Amniotic stem cell (primary cell): ENCODE measurements at places on chromosomes 3 and 15.

DNA sequence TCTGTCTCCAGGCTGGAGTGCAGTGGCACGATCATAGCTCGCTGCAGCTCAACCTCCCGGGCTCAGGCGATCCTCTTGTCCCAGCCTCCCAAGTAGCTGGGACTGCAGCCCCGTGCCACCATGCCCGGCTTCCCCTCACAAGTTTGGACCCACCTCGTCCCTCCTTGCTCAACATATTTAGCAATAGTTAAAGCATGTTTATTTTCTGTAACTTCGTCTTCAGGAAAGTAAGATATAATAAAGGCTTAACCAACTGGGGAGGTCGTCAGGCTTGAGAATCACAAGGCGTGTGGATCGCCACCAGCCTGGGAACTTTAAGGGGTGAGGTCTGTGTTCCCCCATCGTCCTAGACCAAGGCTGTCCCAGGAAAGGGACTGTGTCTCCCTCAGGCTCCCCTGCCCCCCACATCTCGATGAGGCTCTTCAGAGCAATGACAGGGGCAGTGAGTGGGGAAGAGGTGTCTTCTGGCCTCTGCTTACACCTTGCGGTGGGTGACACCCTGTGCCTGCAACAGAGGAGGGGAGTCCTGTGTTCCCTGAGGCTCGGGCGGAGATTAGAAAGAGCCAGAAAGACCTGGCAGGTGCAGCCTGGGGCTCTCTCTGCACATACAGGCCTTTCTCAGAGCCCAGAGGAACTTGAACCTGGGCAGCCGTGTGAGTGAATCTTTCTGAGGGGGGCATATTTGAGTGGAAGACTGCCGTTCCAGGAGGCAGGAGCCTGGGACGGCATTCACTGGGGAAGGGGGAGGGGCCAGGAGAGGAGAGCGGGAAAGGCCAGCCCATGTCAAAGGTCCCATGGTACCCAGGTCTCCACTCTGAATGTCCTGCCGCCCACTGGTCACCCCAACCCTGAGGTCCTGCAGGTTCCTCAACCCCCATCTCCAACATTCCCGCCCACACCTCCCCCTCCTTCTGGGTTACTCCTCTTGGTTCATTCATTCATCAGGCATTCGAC lies 152.3 kb downstream of the SMAD6 start:
- DNase-seq, result no peak

GRCh38 chr3:172846706-172847105 lies 96.2 kb downstream of the ECT2 start:
- no peak for DNase-seq

GRCh38 chr3:155218462-155218861 lies 75.0 kb downstream of the STRIT1 start:
- no peak for DNase-seq

DNA sequence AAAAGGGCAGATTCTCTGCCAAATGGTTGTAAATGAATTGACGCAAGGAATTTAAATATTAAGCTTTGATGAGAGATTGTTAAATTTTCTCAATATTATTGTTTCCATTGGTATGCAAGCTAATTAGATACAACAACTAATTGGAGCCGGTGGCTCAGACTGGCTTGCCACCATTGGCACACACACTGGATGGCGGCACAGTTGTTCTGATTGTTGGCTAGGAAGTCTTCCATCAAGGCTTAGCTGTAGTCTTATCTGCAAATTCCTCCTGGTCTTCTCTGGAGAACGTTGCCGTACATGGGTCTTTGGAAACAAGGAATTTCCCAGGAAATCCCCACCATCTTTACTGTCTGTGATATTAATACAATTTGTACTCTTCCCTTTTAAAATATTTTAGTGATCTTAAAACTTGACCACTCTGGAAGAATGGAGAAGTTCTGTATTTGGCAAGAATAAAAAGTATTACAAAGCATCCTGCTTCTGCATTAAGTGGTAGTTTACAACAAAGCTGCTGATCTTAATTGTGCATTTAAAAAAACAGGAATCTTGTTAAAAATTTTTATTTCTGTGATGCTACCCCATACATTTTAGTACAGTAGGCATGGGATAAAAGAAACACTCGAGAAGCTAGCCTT lies 126.5 kb downstream of the UBE2E2 start:
- no peak for DNase-seq

DNA sequence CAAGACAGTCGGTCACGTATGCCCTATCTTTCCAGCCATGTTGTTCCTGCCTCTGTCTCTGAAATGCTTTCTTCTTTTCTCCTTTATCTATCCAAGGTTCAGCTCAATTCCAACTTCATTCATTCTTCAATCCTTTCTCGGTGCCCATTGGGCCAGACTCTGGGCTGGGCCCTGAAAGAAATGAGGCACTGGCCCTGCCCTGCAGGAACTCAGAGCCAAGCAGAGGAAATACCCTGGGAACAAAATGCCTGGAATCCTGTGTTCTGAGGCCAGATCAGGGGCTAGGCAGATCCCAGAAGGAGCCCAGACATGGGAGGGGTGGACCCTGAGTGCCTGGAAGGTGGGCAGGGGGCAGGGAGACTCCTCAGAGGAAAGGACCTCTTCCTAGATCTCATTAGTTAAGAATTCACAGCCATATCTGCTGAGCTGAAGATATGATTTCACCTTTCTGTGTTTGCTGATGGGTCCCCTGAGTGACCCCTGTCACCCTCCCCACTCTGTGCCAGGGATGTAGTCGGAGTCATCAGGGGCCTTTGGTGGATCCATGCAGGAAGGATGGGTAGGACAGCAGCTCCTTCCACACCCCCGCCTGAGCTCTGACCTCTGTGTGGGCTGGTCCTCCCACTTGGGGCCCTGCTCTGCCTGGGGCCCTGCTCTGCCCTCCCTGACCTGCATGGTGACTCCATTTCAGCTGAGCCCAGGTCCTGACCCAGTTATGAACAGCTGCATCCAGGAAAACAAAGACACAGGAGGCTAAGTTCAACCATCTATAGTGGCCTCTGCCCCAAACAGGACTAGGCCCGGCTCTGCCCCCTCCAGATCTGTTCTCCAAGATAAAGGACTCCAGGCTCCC lies 5.3 kb upstream of the DAPK2 start:
- no peak for DNase-seq
